ENCODE measurements at places on chromosomes 7 and 10.

DNA sequence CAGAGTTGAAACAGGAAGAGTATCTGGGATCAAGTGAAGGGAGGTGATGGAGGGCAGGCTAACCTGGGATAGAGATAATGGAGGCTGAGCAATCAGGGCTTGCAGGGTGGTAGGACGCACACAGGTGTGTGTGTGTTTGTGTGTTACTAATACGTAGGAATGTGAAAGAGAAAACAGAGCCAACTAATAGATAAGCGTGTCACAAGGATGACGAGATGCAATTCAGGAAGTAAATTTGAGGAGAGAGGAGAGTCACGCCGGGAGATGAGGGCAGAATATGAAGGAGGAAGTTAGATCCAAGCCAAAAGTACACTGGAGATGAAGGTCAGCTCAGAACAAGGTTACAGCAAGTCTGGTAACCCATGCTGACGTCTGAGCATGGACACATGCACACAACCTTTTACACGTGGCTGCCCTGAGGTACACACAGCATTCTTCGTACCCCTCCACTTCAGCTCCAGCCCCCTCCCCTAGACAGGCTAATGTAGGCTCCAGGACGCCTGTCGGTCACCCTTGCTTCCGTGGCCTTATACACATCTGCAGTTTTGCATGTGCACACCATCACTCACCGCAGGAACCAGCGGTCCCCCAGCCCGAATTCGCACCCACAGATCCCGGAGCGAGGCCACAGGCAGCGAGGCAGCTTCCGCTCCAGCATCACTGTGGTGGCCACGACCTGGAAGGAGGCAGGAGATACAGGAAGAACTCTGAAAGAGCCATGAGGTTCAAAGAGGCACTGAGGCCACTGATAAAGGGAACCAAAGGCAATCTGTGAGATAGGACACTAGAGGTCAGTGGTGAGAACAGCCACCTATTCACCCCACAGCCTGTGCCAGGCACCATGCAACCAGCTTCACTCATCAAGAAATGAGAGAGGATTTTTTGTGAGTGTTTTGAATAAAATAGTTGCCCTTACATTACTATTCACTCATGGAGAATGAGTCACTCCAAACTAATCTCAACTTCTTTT lies 23.7 kb upstream of the TRPV6 start:
- no peaks in the 10 kb centered on the region for H3K27me3 ChIP-seq
- no peaks in the 10 kb centered on the region for H3K4me1 ChIP-seq
- H3K27ac ChIP-seq, result no peak overlapping the region
- H3K36me3 ChIP-seq, result no peaks in the 10 kb centered on the region

DNA sequence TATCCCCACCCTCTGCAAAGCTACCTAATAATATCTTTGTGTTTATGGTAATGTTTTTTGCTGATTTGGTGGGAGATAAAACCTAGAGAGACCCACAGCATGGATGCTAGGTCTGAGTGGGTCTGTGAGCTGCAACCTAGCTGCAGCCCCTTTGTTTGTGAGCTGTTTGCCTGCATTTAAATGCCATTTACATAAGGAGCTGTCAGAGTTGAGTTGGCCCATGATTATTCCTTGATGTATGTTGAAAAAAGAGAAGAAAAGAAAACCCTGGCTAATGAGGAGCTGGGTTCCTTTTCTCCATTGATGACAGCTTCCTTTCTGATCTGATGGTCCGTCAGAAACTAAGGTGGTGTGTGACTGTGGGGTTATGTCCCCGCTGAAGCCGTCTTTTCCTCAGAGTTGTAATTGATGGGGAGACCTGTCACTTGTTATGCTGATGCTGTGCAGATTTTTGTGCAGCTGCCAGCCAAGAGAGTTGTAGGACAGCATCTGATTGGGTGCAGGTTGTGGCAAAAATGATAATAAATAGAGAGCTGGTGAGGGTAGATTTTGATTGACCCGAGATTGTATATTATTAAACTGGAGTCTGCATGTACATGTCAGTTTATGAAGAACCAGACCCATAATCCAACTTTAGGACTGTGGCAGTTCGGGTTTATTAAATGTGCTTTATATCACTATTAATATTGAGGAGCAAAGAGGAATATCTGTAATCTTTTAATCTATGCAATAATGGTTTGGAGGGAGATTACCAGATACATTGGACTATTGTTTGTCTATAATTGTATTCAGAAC lies 219.8 kb downstream of the AUTS2 start:
- H3K36me3 ChIP-seq, result no peaks in the 10 kb centered on the region
- no peak overlapping the region for H3K4me3 ChIP-seq
- H3K27ac ChIP-seq, result no peak overlapping the region
- no peaks in the 10 kb centered on the region for H3K27me3 ChIP-seq

- H3K36me3 ChIP-seq, result no peaks in the 10 kb centered on the region
- no peak overlapping the region for H3K4me3 ChIP-seq
- H3K27me3 ChIP-seq, result no peaks in the 10 kb centered on the region
- no peak overlapping the region for H3K27ac ChIP-seq
- no peaks in the 10 kb centered on the region for H3K4me1 ChIP-seq
Observed at GRCh38 chr10:33532901-33533300, 198.4 kb upstream of the NRP1 start.

DNA sequence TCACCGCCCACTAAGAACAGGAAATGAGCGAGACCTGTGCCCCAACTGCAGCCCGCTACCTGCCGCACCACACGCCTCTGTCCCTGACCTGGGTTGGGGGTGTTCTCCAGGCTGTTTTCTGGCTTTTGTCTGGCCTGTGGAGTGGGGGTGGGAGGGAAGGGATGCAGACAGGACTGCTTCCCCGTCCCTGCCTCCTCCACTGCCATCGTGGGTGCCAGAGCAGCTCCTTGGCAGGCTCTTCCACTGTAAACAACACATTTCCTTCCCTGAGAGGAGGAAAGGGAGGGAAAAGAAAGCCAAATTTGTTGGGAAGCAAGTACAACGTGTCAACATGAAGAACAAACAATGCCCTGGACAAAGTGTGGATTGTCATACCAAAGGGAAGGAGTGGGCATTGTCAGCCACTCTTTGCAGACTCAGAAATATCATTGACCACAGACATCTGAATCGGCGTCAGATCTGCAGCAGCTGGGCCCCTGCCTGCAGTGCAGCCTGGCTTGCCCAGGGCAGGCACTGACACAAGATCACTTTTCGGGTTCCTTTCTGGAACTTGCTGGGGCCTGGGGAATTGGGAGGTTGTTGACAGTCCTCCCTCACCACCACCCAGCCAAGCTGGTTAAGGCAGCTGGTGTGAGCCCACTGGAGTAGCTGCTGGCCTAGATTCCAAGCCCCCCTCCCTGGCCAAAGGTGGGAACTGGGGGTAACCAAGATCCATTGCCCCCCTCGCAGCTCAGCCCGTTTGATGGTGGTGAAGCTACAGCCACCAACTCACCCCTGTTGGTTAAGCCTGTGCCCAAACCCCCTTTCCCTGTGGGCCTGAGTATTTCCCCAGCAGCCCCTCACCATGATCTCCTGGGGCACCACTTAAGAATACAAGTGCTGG lies 22.6 kb upstream of the TRIM8 start:
- H3K27ac ChIP-seq, result peak overlapping the region; percentile 22
- no peaks in the 10 kb centered on the region for H3K27me3 ChIP-seq
- H3K4me1 ChIP-seq, result peaks cover 14% of the 10 kb centered on the region

GRCh38 chr10:126420567-126421300 lies 32.5 kb upstream of the ADAM12 start:
- peaks cover 14% of the 10 kb centered on the region for H3K4me1 ChIP-seq
- no peaks in the 10 kb centered on the region for H3K27me3 ChIP-seq
- H3K27ac ChIP-seq, result no peak overlapping the region

GRCh38 chr10:112213098-112213823 lies 29.7 kb upstream of the GPAM start:
- H3K36me3 ChIP-seq, result no peaks in the 10 kb centered on the region
- H3K27ac ChIP-seq, result no peak overlapping the region
- H3K4me1 ChIP-seq, result no peaks in the 10 kb centered on the region
- no peak for DNase-seq
- no peak overlapping the region for H3K4me3 ChIP-seq

GRCh38 chr7:148121401-148121800 lies 469.2 kb upstream of the C7orf33 start:
- no peak overlapping the region for H3K27ac ChIP-seq
- H3K4me3 ChIP-seq, result no peak overlapping the region
- H3K36me3 ChIP-seq, result no peaks in the 10 kb centered on the region

DNA sequence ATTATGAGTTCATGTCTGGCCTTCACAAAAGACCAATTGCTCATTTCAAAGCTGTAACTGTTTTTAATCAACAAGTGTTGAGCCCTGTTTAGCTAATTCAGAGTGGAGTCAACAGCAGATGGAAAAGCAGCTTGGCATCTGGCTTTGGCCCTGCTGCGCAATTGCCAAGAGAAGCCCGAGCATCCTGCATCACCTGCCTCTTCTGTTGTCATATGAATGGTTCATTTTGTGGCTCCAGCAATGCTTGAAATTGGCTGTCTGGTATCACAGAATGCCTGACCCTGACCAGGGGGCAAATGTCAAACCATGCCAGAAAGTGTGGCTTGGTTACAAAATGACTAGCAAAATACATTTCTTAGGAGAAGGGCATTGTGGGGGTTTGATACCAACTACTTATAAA lies 296.5 kb upstream of the PHF14 start:
- no peak overlapping the region for H3K4me3 ChIP-seq
- no peaks in the 10 kb centered on the region for H3K4me1 ChIP-seq
- H3K27ac ChIP-seq, result no peak overlapping the region
- H3K36me3 ChIP-seq, result no peaks in the 10 kb centered on the region
- H3K27me3 ChIP-seq, result no peaks in the 10 kb centered on the region
- DNase-seq, result no peak

DNA sequence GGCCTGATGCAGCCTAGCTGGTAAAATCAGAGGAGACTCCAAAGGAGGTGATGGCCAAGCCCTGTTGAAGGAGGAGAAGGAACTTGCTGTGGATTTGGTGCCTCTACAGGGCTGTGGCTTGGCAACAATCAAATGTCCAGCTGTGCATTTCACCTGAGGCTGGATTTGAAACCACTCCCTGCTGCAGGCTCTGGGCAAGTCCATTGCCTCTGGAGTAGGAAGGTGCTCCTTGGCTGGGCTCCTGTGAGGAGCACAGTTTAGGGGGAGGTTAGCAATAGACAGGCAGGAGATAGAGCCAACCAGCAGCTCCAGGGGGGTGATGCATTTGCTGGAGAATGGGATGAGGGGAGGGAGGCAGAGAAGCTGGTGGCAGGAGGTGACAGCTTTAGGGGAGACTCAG lies 26.5 kb downstream of the CDH23 start:
- no peak overlapping the region for H3K4me3 ChIP-seq
- H3K27me3 ChIP-seq, result no peaks in the 10 kb centered on the region
- DNase-seq, result no peak
- H3K36me3 ChIP-seq, result no peaks in the 10 kb centered on the region
- H3K4me1 ChIP-seq, result no peaks in the 10 kb centered on the region

- H3K4me3 ChIP-seq, result peak overlapping the region; percentile 89
- H3K36me3 ChIP-seq, result no peaks in the 10 kb centered on the region
- no peaks in the 10 kb centered on the region for H3K27me3 ChIP-seq
- no peak for DNase-seq
- peak overlapping the region; percentile 31 for H3K27ac ChIP-seq
Observed at GRCh38 chr10:79066411-79067240, 2.1 kb upstream of the ZMIZ1 start.

DNA sequence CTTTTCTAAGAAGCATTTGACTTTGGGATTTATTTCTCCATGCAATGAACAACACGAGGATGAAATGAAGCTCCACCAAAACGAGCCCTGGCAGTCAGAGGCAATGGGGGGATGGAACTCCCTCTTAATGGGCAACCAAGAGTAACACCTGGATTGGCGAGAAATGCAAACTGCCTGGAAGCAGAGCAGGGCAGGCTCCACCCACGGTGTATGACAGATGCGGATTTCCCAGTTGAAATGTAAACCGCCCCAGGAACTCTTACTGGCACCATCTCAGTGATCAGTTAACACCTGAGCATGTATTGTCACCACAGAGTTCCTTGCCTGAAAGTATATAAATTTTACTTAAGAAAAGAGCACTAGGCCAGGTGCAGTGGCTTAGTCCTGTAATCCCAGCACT lies 47.3 kb upstream of the AUTS2 start:
- no peaks in the 10 kb centered on the region for H3K27me3 ChIP-seq
- H3K36me3 ChIP-seq, result no peaks in the 10 kb centered on the region
- H3K27ac ChIP-seq, result no peak overlapping the region
- H3K4me1 ChIP-seq, result no peaks in the 10 kb centered on the region
- no peak for DNase-seq

GRCh38 chr7:45203936-45204445 lies 46.4 kb downstream of the RAMP3 start:
- no peaks in the 10 kb centered on the region for H3K4me1 ChIP-seq
- H3K27me3 ChIP-seq, result peaks cover 19% of the 10 kb centered on the region
- no peak overlapping the region for H3K4me3 ChIP-seq
- no peaks in the 10 kb centered on the region for H3K36me3 ChIP-seq
- no peak for DNase-seq
- no peak overlapping the region for H3K27ac ChIP-seq

GRCh38 chr10:87723500-87723899 lies 63.8 kb downstream of the PAPSS2 start:
- no peaks in the 10 kb centered on the region for H3K36me3 ChIP-seq
- no peak overlapping the region for H3K27ac ChIP-seq
- no peak for DNase-seq
- no peak overlapping the region for H3K4me3 ChIP-seq
- H3K4me1 ChIP-seq, result no peaks in the 10 kb centered on the region

DNA sequence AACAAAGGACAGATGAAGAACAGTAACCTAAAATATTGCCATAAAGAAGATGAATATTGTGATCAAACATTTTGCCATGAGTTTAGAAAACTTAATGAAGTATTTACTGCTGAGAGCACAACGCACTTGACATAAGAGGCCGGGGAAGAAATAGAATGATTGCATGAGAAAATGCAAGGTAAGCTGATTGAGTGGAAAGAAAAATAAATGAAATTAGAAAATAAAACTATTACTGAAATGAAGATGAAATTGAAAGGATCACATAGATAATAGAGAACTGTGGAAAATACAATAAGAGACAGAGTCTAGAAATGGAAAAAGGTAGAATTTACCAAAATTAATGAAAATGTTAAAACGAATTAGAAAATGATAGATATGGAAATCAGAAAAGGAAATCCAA lies 10.1 kb downstream of the RAB18 start:
- H3K4me1 ChIP-seq, result peaks cover 9% of the 10 kb centered on the region
- no peaks in the 10 kb centered on the region for H3K27me3 ChIP-seq
- no peak for DNase-seq
- H3K36me3 ChIP-seq, result peaks cover 64% of the 10 kb centered on the region
- peak overlapping the region; percentile 27 for H3K27ac ChIP-seq
- H3K4me3 ChIP-seq, result no peak overlapping the region

DNA sequence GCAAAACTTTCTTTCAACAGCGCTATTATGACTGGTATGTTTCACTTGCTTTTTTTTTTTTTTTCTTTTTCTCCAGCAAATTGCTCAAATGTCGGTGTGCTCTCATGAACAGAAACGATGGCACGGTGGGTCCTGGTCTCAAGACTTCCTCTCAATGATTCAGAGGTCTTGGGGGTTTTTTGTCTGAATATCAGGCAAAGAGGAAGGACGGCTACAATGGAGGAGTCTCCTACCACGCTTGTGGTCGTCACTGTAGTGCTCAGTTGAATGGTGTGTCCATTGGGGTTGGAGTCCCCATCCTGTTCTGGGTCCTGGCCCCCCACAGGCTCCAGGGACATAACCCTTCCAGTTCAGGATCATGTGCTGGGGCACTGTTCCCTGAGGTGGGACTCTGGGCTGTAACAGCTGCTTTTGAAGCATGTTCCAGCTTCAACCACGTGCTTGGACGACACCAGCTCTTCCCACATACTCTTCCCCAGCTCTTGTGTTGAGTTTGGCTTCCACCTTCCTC lies 266.7 kb upstream of the KLF6 start:
- H3K4me1 ChIP-seq, result no peaks in the 10 kb centered on the region
- no peaks in the 10 kb centered on the region for H3K36me3 ChIP-seq
